ENCODE measurements at places on chromosomes 16 and 17.

- DNase-seq = no peak
Observed at GRCh38 chr16:83085660-83086059, 458.9 kb downstream of the CDH13 start.

DNA sequence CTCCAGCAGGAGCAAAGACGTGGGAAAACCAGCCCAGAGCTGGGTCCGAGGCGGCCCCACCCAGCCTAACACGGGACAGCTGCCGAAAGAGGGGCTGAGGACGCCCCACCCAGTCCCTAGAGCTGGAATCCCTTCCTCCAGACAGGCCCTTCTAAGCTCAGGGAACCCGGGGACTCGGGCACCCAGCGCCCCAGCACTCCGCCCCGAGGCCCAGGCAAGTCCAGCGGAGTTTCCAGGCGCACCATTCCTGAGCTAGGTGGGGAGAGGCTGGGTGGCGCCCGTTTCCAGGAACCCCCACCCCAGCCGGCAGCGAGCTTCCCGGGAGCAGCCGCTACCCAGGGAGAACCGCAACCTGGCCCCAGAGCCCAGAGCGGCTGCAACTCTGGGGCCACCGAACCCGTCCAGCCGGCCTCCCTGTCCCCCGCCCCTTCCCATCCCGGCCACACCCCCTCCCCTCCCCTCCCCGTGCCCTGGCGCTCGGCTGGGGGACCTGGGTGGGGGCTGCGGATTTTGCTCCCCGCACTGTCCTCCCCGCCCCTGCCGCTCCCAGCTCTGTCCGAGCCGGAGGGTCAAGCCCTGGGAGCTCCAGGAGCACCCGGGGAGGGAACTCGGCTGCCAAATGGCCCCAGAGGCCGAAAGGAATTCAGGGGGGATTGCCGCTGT, 536 bp downstream of the TMC6 start:
- peak; percentile 37 for DNase-seq

GRCh38 chr16:78127130-78127529, 27.7 kb downstream of the WWOX start:
- no peak for DNase-seq

DNA sequence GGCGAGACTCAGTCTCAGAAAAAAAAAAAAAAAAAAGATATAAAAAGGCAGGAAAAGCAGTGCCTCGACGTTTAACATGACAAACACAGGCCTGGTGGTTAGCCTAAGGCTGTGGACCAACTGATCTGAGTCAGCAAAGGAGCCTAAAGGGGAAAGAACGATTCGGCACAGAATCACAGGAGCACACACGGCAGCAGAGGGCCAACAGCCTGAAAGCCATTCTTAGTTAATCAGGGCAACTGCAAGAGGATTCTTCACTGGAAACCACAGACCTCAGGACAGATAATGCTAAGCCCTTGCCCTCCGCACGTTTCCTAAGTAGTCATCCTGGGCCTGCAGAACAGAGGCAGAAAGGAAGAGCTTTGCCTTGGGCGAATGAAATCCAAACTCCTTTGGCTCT, 14.7 kb downstream of the TMEM11 start:
- no peak for DNase-seq

- DNase-seq = no peak
Observed at GRCh38 chr16:13935408-13935807, 15.5 kb downstream of the ERCC4 start.

- no peak for DNase-seq
Observed at GRCh38 chr16:66622863-66623262, 18.4 kb downstream of the CMTM3 start.

GRCh38 chr17:67224736-67225135, 20.3 kb downstream of the HELZ start:
- DNase-seq = no peak

DNA sequence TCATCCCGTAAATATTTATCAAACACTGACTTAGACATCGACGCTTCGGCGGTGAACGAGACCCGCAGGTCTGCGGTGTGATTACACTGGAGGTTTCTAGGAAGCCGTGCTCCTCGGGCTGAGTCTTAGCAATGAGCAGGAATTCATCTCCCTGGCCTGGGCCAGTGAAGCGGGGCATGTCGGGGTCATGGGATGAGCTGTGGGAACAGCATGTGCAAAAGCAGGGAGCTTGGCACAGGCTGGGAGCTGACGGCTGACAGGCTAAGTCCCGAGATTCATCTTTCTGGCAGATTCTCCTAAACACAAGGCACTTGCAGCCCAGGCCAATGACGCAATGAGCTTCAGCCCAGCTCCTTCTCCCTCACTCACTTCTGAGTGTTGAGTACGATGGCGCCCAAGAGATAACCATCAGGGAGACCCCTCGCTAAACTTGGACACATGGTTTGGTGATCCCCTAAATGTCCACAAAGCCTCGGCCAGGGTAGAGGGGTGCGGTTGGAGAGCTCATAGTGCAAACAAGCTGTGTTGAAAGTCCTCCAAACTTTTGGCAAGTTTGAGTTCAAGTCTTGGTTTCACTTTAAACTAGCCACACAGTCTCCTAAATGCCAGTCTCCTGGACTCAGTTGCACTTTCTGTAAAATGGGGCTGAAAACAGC, 12.8 kb downstream of the CRISPLD2 start:
- peak; percentile 93 for DNase-seq

DNA sequence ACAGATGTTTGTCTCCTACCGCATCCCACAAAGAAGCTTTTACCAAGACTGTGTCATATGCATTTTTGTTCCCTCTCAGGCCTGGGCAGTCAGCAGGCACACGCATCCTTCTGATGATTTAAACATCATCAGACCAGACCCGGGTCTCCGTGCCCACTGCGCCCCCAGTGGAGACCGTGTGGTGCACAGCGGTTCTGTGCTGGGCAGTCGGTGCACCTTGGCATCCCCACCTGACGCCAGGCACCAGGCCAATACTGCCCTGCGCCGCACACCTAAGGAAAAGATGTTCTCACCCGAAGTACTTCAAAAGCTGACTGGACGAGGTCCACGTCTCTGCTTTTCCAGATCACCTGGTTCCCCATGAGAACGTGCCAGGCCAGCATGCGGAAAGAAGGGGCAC, 10.6 kb upstream of the PLD6 start:
- no peak for DNase-seq

- no peak for DNase-seq
Observed at GRCh38 chr17:45732926-45733505, 51.1 kb upstream of the CRHR1 start.

DNA sequence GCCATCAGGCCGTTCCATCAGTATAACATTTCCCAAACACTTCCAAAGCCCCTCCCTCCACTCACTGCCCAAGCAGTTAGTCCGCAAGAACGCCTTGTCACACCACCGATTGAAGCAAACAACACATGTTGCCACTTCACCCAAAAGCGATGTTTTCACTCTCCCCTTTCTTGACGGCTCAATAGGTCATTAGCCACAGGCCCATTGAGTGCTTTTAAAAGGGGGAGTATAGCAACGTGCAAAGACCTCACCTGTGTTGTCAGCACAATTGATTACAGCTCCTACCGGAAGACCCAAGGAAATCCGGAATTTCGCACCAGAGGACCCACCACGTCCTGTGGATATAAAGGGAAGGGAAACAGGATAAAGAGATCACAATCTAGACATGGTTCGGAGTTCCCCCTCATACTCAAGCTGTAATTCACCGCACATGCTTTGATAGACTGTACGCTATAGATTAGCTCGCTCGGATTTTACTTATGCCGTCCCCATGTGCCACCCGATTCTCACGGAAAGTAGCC, 690 bp downstream of the RPL23 start:
- peak; percentile 35 for DNase-seq

GRCh38 chr17:72683506-72684404, 408.7 kb downstream of the SLC39A11 start:
- DNase-seq = peak; percentile 79

GRCh38 chr16:64238571-64238970, 883.3 kb downstream of the CDH11 start:
- peak; percentile 4 for DNase-seq

GRCh38 chr16:47528431-47528830, 67.3 kb downstream of the PHKB start:
- no peak for DNase-seq

- no peak for DNase-seq
Observed at GRCh38 chr16:14496047-14496770, 133.9 kb downstream of the PARN start.

DNA sequence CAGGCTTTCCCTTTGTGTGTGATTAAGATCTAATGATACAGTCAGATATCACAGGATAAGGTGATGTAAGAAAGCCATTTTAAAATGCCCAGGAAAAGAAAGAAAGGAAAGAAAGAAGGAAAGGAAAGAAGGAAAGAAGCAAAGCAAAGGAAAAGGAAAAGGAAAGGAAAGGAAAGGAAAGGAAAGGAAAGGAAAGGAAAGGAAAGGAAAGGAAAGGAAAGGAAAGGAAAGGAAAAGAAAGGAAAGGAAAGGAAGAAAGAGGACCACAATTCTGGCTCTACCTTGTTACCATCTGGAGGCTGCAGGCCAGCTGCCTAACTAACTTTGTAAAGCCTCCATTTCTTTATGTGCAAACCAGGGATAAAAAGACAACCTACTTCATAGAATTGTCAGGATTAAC, 131.6 kb downstream of the DYNLRB2 start:
- no peak for DNase-seq

DNA sequence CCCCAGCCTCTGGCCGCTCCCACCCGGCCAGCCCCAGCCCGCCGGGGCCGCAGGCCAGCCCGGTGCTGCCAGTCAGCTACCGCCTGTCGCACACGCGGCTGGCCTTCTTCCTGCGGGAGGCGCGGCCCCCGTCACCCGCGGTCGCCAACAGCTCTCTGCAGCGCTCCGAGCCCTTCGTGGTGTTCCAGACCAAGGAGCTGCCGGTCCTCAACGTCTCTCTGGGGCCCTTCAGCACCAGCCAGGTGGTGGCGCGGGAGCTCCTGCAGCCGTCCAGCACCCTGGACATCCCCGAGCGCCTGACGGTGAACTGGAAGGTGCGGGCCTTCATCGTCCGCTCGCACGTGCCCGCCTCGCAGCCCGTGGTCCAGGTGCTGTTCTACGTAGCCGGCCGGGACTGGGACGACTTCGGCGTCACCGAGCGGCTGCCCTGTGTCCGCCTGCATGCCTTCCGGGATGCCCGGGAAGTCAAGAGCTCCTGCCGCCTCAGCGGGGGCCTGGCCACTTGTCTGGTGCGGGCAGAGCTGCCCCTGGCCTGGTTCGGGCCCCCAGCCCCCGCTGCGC, 46.8 kb downstream of the TMEM132E start:
- DNase-seq = peak; percentile 6

- peak; percentile 98 for DNase-seq
Observed at GRCh38 chr17:2101448-2102257, 46.8 kb downstream of the HIC1 start.

GRCh38 chr16:15452246-15452855, 18.0 kb downstream of the BMERB1 start:
- DNase-seq = no peak

DNA sequence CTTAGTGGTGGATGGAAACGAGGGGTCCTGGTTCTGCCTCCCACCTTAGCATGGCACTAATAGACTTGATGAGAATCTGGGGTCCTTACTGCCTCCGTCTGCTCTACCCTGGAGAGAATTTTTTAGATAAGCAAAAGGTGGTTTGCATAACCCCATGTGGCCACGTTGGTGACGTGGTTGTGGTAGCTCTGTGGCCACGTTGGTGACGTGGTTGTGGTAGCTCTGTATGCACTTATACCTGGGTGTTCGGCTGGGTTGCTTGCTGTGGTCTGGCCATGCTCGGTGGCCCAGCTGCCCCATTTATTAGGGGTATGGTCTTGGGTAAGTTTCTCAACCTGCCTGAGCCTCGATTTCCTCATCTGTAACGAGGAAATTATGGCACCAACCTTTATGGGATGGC, 13.0 kb downstream of the SPIRE2 start:
- DNase-seq = no peak

DNA sequence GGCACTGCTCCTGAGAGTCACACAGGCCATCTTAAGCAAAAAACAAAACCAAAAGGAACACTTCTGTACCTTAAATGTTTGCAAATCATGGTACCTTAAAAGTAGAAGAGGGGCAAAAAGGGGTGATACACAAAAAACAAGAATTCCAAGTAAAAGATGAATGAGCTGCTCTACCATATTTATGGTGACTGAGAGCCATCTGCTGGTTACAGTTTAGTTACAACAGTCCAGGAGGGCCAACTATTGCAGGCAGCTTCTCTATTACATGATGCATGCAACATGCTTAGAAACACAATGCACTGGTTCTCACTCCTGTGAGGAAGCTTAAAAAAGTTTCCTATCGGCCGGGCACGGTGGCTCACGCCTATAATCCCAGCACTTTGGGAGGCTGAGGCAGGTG, 53.5 kb downstream of the STX8 start:
- DNase-seq = peak; percentile 60

GRCh38 chr16:77680496-77680895, 41.8 kb upstream of the NUDT7 start:
- no peak for DNase-seq

- no peak for DNase-seq
Observed at GRCh38 chr16:6481894-6482293, 850.8 kb upstream of the RBFOX1 start.

GRCh38 chr17:60167065-60167741, 17.4 kb downstream of the CA4 start:
- DNase-seq = peak; percentile 57

DNA sequence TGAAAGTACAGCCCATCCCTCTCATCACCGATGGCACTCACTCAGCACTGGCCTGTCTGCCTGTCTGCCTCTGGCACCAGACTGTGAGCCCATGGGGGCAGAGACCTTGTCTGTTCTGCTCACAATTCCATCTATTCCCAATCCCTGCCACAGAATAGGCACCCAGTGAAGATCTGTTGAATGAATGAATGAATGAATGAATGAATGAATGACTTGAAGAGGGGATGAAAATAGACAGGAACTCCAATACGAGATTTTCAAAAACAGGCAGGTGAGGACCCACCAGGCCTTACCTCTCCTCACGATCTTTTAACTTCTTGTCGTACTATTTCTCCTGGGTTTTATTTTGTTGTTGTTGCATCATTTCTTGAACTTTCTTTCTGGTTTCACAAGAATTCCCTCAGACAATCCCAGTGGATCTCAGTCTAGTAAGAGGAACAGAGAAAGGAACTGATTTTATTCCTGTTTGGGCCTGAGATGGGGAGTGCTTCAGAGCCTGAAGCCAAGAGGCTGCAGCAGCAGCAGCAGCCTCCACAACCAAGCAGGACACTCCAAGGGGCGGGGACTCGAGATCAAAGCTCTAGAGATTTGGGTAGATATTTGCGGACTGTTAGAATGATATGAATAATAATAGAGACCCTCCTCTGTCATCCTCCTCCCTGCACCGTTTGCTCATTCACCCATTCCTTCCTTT, 17.7 kb downstream of the KRT9 start:
- DNase-seq = no peak

DNA sequence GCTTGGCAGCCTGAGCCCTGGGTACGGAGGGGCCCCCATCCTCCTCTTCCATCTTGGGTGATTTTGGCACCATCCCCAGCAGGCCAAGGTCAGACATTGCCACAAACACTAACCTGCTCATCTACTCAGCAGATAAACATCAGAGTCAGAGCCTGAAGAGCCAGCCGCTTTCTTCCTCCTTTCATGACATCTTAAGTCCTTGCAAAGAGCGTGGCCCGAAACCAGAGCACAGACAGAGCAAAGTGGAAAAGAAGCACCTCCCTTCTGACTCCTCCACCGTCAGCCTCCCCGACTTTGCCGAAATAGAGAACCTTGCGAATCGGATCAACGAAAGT, 60.4 kb upstream of the RPH3AL start:
- DNase-seq = no peak

Data from kidney tubule cell (primary cell).